ENCODE measurements at places on chromosomes 6 and 20.

DNA sequence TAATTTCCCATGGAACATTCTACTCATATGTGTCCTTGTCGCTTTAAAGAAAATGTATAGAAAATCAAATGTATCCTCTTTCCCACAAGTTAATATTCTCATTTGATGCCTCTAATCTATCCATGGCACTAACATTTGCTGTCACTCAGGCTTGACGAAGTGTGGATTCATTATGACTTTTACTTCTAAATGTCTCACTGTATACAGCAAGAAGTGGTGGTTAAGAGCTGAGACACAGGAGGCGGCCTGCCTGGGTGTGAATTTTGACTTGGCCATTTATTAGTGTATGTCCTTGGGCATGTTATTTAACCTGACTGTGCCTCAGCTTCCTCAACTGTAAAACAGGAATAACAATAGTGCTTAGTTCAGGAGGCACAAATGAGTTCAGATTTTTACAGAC is 70.0 kb downstream of the TRMT6 start:
- DNase-seq = no peak

DNA sequence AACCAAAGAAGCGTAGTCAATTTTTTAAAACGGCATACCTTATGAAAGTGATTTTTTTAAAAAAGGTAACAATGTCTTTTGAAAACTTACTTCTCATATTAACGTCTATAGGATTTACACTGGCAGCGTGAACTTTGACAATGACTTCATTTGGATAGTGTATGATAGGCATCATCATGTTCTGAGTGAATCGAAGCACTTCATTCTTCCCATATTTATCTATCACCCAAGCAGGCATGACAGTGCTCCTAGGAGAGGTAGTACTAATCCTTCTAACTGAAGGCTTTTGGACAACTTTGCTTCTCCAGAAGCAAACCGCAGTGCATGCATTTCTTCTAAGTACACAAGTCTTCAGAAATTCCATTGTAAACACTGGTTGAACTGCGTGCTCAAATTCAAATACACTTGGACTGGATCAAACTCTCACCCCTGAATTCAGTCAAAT is 618 bp downstream of the RTN4IP1 start:
- no peak for DNase-seq

DNA sequence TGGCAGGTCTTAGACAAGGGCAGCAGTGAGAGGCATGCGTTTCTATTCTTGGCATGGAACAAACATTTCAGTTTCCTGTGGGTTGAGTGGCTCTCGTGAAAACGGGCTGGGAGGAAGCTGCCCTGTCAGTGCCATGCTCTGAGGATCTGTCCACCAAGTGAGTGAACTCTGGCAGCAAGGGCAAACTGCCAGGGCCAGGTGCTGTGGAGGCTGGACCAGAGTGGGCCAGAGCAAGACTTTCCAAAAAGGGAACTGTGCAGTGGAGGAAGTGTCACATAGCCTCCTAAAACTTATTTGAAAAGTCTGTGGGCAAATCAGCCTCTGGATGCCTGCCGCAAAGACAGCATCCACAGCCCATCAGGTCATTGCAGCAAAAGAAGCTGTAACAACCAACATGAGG is 44.2 kb upstream of the TAB2 start:
- DNase-seq = no peak

DNA sequence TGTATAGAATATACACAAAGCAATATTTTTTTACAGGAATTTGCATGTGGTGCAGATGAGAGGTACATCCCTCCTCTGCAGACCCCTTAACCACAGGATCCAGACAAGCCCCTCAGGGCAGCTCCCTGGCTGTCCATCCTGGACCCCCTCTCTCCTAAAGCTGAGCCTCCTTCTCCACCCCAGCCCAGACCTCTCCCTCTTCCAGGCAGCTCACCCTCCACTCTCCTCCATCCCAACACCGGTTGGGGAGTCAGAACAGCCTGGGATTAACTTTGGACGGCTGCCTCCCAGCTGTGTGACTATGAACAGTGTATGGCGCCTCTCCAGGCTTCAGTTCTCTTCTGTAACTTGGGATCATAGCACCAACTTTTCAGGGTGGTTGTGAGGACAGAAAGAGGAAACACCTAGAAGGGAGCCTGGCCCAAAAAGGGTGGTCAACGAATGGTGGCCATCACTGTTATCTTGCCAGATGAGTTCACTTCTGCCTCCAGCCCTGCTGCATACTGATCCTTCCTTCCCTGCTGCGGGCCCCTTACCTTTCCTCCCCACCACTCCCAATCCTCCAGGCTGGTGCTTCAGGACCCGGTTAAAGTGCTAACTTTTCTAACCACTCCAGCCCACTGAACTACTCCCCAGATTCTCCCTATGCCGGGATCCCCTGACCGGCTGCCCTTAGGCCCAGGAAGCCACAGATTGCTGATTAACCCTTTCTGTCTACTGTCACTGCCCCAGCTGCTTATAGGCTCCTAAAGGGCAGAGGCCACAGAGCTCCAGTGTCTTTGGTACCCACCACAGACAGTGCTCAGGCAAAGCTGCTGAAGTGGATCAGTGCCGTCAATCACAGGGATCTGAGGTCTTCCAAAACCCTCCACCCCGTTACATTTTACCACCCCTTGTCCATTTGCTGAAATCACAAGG is 55.9 kb downstream of the GPR6 start:
- no peak for DNase-seq

GRCh38 chr6:41545247-41545702 is 906 bp upstream of the FOXP4 start:
- no peak for DNase-seq

- DNase-seq = no peak
These were observed 314.3 kb upstream of the NT5E start for GRCh38 chr6:85135376-85136094.

DNA sequence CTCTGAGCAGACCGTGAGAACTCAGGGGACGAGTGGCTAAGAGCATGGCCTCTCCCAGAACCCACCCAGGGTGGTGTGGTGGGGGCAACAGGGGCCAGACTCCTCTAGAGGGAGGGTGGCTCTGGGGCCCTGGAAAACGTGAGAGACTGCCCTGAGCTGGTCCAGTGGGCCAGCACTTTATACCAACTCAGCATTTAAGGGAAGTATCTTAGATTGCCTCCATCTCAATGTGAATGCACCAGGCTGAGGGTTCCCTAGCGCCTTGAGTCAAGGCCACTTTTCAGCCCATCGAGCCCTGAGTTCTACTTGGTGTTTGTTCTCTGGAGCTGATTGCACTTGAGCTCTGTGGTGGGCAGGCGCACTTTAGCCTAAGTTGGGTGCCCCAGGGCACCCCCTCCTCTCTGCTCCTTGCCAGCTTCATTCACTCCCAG is 42.0 kb upstream of the IRF4 start:
- no peak for DNase-seq

- DNase-seq = no peak
These were observed 177.3 kb downstream of the CDKAL1 start for GRCh38 chr6:20711518-20711917.

DNA sequence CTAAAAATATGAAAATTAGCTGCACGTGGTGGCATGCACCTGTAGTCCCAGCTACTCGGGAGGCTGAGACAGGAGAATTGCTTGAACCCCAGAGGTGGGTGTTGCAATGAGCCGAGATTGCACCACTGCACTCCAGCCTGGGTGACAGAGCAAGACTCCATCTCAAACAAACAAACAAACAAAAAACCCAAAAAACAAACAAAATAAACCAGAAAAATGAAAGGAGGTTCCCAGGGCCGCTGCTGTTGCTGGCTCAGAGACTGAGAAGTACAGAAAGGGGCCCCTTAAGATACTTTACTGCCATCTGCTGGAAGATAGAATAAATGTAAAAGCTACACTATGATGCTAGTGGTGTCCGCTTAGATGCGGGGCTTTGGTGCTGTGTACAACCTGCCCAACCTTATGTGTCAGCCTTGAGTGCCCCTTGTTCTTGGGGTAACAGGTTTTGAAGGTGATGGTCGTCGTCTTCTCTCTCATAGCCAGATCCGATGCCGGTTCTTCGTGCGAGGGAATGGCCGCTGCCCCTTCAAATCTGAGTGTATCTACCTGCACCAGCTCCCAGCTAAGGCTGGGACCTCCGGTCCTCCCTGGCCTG is 2.8 kb upstream of the FANCE start:
- DNase-seq = peak; percentile 41

- no peak for DNase-seq
These were observed 191.6 kb upstream of the MCHR2 start for GRCh38 chr6:100185615-100186014.

GRCh38 chr6:14682812-14683211 is 563.1 kb upstream of the JARID2 start:
- DNase-seq = no peak

- no peak for DNase-seq
These were observed 7.8 kb upstream of the RSPO3 start for GRCh38 chr6:127110712-127111111.

DNA sequence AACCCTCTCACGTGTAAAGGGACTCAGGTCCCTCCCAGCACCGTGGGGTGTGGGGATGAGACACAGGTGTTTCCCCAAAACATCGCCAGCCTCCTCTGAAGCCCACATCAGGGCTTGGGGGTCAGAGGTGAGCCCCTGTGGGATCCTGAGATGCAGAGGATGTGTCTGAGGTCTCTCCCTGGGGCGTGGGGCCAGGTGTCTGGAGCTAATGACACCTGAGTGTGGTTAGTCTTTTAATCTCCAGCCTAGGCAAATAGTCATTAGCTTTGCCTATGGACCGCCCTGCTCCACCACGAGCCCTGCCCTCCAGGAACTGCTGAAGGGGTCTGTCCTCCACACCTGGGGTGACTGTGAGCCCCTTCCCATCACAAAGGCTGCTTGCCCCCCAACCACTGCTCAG is 1.7 kb downstream of the SRMS start:
- DNase-seq = no peak

GRCh38 chr6:144321839-144322591 is 36.9 kb downstream of the UTRN start:
- no peak for DNase-seq

DNA sequence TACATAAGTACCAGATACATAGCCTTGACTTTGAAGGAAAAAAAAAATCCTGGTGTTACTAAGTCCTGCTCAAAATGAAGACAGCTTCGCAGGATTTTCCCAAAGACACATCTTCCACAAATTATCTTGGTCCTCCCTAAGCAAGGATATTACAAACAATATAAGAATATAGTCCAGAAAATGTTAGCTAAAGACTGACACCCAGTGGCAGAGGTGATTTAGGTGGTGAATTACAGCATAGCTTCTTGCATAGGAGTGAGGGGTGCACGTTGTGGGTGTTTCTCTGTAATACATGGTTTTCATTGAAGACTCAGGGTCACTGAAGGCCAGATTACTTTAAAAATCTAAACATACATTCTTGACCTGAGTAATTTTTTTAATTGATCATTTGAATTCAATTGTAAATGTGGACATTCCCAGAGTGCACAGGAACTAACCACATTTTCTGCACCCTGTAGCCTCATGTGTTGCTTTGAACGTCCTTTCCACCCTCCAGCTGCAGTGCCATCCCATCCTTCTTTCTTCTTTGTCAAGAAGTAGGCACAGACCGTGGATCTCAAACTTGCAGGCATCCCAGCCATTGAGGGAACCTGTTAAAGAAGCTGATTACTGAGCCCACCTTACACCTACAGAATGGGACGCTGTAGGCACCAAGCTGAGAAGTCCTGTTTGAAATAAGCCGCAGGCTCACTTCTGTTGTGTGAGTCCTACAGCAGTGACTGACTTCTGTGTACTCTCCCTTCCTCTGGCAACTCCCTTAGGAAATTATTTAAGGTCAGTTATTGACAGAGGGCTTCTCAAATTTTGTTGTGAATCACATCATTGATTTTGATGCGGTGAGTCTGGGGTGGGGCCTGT is 102.6 kb downstream of the PERP start:
- no peak for DNase-seq

DNA sequence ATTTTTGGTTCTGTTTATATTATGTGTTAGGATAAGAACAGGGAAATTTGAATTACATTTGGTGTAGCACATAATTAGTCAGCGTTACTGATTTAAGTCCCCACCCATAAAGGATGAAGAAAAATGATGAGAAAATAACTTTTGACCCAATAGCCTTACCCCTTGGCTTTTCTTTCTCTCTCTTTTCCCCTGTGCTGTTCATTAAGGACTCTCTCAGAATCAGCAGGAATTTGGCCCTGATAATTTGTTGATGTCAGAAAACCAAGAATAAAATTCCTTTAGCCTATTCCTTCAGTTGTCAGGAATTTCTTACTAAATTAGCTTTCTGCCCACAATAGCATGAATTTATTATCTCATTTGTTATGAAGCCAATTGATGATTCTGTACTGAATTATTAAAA is 18.5 kb downstream of the PLCB1 start:
- no peak for DNase-seq

GRCh38 chr6:125217369-125217768 is 63.8 kb downstream of the TPD52L1 start:
- no peak for DNase-seq

DNA sequence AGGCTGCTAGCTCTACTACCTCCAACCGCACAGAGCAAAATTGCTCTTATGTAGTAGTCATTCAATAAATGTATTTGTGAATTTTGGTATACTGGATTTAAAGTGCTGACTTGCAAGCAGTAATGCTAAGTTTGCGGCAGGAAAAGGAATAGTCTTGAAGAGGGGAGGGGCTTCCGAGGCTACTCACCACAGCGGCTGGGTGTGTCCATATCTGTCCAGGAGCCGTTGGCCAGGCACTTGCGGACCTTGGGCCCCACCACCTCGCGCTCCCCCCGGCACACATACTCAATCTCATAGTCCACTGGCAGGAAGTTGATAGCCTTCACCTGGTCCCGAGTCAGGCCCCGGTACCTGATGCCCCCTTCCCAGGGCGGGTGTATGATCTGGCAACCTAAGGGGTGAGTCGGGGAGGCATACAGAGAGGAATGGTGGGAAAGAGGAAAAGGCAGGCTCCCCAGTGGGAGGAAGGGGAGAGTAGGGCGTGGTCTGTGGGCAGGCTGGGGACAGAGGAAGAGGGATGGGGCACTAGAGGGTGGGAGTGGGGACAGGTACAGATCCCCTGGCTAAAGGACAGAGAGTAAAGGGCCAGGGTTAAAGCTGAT is 1.7 kb downstream of the GABBR1 start:
- DNase-seq = peak; percentile 29

DNA sequence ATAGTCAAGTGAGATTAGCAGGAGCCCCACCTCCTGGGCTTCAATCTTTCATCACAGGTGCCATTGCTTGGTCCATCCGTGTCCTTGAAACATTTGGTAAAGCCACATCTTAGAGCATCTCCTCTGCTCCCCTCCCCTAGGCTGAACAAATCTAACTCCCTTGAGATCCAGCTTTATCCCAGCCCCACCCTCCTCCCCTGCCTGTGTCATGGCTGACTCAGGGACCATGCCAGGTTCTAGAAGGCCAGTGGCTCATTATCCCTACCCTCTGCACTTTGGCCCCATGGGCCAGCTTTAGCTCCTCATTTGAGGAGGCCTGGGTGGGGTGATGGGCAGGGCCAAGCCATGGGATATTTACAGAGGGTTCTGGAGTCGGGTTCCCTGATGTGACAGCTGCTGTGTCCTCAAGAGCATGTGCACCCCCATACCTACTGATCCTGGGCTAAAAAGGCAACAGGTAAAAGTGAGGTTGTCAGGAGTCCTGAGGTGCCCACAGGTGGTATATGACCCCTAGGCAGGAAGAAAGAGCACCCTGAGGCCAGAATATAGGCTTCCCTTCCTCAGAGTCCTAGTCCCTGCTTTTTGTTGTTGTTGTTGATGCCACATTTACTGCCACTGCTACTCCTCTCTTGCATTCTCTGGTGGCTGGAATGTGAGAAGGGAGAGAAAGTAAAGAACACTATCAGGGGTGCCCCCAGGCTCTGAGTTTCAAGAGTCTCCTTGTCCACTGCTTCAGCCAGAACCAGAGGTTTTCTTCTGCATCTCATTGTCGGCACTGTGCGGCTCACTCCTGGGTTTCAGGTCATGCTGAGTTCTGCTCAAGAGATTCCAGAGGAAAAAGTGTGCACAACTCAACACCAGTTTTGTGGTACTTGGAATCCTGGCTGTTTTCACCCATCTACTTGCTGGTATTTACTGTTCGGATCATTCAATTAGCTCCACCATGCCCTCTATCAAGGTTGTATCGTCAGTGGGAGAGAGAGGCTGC is 228.4 kb downstream of the LRFN2 start:
- no peak for DNase-seq

Data from nephron progenitor cell (in vitro differentiated cells).